ENCODE measurements at places on chromosomes 13 and 19.

DNA sequence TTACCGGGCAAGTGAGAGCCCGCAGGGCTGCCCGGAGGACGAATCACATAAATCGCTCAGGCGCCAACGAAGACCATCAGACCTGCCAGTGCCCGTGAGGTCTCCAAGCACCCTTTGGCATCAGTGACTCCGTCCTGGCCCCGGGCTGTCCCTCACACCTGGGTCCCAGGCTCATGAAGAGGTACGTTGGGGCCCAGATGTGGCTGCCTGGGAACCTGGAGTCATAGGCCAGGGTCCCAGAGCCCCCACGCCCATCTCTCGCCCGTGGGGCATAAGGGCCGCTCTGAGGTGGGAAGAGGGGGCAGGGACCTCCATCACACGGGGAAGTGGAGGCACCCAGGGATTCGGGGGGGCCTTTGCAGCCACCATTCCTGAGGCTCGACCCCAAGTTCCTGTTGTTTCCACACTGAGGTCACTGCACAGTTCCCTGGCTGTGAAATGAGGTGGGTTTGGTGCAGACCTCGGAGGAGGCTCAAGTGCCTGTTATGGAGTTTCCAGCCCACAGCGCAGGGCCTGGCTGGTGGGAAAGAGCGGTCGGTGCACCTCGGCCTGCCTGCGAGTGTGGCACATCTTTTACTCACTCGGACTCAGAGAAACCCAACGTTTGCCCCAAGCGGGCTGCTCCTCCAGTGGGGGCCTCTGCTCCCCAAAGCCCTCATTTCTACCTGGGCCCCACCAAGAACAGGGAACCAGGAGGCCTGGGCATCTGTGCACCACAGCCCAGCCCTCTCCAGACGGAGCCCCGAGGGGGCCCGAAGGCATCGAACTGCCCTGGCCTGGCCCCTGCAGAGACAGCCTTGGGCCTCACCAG, 35.9 kb upstream of the C13orf46 start:
- DNase-seq, result no peak

DNA sequence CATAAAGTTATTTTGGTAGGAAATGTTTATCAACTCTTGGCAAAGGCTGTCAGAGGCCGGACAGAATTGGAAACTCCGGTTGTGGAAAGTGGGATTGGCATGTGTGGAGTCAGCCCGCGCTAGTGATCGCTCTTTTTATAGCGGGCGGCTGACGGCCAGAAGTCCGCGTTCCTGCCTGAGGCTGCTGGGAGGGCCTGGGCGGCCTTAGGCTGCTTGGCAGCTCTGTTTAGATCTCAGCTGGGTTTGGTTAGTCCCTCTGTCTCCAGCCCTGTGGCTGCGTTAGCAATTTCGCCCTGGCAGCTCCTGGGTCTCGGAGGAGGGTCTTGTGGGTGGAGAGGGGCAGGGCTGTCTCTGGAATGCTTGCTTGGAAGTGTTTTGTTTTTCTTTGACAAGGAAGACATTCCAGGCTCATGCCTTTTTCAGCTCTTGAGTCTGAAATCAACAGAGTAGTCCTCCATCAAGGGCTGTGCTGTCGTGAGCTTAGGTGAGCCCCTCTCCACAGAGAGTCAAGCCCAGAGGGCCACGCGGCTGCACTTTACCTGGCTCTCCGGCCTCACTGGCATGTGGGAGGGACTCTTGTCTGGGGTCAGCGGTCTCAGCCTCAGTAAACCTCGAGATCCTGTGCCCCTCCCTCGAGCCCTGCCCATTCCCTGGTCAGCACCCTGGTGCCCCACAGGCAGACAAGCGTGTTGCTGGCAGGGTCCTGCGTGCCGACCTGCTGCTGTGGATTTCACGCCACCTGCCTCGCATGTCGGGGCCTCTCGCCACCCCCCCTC, 22.5 kb downstream of the DOT1L start:
- DNase-seq, result no peak

- DNase-seq, result no peak
Observed at GRCh38 chr19:45187421-45188100, 9.0 kb downstream of the BLOC1S3 start.

DNA sequence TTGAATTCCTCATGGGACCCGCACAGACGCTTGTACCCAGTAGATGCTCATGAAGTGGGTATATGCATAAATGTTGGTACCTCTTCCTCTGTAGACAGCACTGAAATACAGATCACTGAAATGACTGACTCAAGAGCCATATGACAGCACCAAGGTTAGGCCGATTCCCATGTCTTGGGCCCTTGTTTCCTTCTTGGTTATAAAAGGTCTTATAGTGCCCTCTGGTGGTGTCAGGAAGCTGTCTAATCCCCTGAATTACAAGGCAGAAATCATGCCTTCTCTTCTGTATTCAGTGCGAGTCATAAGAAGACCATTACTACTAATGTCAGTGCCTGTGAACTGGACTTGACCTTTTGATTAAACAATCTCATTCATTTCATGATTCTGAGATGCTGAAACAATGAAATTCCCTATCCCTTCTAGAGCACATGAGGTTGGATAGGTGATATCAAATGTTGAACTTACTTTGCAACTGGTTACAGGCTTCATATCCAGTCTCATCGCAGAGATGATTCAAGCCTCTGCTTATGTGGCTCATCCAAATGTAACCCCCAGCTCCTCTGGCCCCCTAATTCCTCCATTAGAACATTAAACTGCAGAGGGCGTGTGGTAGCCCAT, 59.7 kb downstream of the SPATA13 start:
- DNase-seq, result no peak

- DNase-seq, result no peak
Observed at GRCh38 chr19:15436826-15437110, 13.0 kb downstream of the WIZ start.

DNA sequence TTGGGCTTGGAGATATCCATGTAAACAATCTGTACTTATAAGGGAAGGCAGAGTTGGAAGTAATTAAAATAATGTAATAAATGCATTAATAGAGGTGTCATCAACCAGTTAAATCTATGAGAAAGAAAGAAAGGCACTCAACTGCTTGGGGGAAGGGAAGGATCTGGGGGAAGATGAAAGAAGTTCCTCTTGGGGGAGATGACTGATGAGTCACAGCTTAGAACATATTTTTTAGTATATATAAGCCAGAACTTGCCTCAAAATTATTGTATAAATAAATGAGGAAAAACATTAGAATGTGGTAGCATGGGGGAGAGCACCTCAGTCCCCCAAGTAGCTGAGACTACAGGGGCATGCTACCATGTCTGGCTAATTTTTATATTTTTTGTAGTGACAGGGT, 205.8 kb downstream of the GGACT start:
- DNase-seq, result no peak

GRCh38 chr19:14005349-14006084, 603 bp downstream of the RFX1 start:
- peak; percentile 89 for DNase-seq

GRCh38 chr13:44763615-44764301, 187.6 kb upstream of the TSC22D1 start:
- no peak for DNase-seq
